ENCODE measurements at places on chromosomes 5 and 9.

DNA sequence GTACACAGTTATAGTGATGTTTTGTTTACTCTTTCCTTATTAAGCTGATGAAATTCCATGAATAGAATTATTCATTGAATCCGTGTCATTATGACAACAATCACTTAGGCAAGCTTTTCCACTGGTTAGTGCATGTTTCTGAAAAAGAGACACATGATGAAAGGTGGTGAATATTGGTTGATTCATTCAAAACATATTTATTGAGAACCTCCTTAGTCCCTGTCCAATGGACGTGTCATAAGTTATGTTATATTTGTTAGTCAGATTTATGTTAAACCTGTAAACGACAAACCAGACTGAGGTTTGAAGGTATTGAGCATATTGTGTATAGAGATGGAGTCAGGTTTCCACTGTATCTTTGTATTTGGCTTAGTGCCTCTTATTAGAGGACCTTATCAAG lies 1888.9 kb upstream of the CDH6 start:
- no peak for DNase-seq

DNA sequence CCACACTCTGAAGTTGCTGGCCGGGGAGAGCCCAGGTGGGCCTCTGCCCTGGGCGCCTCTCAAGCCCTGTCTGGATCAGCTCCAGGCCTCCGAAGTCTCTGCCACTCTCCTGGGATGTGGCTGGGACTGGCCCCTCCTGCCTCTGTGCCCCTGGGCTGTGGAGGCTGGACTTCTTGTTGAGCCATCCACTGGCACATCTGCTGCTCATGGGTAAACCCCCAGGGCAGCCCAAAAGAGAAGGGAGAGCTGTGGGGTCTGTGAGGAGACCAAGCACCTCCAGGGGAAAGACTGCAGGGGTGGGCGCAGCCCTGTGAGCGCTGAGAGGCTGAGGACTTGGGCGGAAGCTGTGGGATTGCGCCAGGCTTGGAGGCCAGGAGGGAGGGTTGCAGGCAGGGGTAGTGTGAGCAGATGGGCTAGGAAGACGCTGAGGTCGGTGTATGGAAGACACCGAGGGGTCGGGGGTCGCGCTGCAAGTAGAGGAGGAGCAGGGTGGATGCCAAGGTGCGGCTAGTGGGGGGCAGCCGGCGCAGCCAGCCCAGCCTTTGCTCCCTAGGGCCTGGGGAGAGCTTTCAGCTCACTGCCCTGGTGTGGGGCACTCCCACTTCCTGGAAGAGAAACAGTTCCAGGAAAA lies 118.1 kb downstream of the WNK2 start:
- DNase-seq, result no peak

DNA sequence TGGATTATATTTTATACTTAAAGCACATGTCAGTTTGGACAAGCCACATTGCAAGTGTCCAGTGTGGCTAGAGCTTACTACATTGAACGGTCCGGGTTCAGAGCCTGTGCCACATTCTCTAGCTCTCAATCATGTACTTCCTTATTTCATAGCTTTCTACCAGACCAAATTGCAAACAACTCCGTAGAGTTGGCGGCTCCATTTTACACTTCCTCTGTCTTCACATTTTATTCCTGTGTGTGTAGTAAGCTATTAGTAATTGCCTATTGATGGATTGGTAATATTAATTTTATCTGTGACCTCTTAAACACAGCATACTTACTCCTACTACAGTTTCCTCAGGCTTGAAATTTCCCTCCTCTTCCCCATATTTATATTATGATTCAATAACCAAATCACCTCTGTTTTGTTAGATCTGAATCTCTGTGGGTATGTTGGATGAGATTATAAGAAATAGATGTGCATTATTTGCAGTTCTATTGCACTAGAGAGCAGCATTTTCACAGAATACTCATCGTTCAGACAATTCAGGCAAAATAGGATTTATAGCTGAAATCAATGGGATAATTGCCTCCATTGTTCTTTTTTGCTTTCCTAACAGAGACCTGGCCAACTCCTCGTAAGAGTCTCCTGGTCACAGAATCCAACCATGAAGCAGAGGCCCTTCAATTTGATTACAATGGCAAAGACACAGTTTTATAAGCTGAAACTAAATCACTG lies 29.0 kb upstream of the C9orf72 start:
- no peak for DNase-seq

DNA sequence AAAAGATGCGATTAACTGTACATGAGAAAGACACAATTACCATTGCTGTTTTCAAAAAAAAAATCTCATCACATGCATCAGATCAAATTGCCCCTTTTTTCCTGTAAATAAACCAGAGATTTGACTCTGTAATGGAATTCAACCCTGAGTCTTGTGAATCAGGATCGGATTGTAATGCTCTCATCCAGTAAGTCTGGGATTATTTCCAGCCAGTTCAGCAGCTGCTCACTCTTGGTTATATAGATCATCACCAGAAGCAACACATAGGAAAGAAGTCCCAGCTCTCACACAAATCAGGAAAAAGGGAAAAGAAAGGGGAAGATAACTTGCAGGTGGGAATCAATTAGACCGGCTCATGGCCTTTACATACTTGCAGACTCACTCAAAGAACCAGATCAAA lies 97.8 kb upstream of the SPOCK1 start:
- no peak for DNase-seq

GRCh38 chr9:111068771-111069170 lies 30.5 kb upstream of the LPAR1 start:
- no peak for DNase-seq

GRCh38 chr9:125519734-125520133 lies 187.3 kb downstream of the MAPKAP1 start:
- DNase-seq, result no peak

GRCh38 chr9:1913631-1914330 lies 101.4 kb upstream of the SMARCA2 start:
- no peak for DNase-seq
